T follicular helper cell (primary cell): ENCODE measurements at places on chromosomes 2 and 18.

DNA sequence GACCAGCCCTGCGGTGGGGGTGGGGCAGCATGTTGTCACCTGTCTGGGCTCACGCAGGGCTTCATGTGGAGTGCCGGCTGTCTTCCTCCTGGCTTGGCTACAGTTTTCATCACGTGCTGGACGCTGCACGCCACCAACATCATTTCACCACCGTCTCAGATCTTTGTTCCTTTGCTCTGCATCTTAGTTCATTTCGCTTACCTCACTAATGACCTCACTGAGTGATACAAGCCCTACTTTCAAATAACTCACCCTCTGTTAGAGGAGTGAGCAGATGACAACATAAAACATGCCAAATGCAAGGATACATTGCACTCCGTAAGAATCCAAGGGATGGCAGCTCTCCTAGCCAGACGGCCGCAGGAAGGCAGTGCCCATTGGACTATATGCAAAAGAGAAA, 527.5 kb downstream of the GALR1 start:
- DNase-seq, result no peak

GRCh38 chr2:101516823-101517690, 42.1 kb upstream of the RFX8 start:
- no peak for DNase-seq

GRCh38 chr2:85704038-85704437, 9.9 kb downstream of the GNLY start:
- DNase-seq, result no peak

- DNase-seq, result no peak
Measured at GRCh38 chr18:50992351-50992762, 24.5 kb downstream of the ELAC1 start.

GRCh38 chr2:121869873-121870272, 114.4 kb downstream of the TSN start:
- DNase-seq, result no peak

- no peak for DNase-seq
Measured at GRCh38 chr2:183614799-183615435, 490.7 kb downstream of the NUP35 start.

- no peak for DNase-seq
Measured at GRCh38 chr18:61085761-61086160, 247.5 kb upstream of the CDH20 start.

DNA sequence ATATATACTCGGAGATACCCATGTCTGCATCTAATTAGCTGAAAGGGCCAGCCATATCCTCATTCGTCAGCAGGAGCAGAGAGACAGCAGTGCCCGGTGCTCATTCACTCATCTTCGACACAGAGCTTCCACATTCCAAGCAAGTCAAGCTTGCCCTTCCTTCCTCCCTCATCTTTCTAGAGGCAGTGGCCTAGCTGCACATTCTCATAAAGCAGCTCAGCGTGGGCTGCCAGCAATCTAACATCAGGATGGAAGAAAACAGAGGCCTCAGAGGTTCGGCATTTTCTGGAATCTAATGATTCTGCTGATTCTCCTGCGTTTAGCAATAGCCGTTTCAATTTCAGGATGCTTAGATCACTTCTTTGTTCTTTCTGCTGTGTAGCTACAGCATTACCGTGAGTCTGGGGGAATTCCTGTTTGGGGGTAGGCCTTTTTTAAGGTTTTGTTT, 68.8 kb downstream of the CLHC1 start:
- DNase-seq, result no peak

DNA sequence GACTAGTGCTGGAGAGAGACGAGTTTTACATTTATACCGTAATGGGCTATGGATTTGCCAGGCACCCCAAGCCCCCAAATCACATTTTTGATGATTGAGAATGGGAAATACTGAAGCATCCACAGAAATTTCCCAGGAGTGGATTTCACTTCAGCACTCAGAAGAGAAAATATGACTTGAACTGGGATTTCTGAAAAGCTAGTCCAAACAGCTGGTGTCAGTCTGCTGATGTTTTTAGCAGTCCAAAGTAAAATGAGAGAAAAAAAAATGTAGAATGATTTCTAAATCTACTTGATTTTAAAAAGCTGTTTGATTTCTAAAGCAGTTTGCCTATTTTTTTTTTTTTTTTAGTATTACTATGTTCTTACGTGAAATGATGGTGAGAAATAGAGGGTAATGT, 105.0 kb downstream of the PLEKHM3 start:
- no peak for DNase-seq

DNA sequence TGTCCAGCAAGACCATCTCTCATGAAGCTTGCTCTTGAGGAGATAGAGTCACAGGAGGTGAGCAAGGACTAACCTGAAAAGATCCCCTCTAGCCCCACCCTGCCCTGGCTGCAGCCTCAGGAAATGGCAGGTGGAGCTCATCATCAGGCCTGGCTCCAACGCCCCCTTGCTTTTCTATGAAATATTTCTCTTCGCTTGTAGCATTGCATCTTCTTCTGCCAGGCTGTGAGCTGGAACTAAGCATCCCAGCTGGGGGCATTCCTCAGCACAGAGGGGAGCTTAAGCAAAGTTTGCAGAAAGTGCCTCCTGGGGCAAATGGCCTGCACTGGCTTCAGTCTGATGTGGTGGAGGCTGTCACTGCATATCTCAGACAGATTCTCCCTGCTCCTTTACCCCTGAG, 90.1 kb upstream of the LGALSL start:
- DNase-seq, result no peak

- no peak for DNase-seq
Measured at GRCh38 chr2:121527009-121527682, 3.5 kb upstream of the RNU4ATAC start.

DNA sequence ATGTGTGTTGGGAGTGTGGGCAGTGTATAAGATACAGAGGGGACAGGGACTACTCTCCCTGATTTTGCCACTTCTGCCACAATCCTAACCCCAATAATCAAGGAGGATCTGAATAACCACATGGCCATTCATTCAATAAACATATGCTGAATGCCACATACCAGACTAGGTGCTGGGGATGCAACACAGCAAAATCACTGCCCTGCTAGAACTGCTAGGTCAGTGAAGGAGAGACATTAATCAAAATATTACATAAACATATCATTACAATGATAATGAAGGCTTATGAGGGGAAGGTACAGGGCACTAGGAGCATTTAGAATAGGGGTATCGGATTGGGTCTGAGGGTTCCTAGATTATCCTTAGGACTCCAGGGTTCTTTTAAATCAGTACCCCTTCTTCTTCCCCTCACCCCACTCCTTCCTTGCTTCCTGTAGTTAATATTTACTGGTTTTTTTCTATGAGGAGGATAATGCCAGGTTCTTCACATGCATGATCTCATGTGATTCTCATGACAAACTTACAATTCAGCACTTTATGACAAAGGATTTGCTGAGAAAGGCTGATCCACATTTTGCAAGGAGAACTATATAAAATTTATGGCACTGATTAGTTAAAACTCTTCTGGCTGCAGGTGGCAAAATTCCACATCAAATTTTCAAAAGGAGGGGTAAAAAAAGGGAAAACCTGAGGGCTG, 56.4 kb upstream of the PCBP1 start:
- no peak for DNase-seq

DNA sequence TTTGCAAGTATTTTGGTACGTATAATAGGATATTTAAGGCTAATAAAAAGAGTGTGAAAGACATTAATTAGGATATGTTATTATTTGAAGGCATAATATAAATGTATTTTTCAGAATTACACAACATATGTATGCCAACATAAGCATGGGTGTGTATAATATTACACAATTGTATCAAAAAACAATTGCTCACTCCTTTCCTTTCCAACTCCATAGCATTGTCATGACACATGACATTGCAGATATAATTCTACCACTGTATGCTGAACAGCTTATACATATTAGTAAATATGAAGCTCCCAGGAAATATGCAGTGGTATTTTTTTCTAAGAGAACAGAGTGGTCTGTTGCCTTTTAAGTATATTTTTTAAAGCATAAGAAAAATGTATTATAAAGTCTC, 593.1 kb downstream of the TMX3 start:
- no peak for DNase-seq

DNA sequence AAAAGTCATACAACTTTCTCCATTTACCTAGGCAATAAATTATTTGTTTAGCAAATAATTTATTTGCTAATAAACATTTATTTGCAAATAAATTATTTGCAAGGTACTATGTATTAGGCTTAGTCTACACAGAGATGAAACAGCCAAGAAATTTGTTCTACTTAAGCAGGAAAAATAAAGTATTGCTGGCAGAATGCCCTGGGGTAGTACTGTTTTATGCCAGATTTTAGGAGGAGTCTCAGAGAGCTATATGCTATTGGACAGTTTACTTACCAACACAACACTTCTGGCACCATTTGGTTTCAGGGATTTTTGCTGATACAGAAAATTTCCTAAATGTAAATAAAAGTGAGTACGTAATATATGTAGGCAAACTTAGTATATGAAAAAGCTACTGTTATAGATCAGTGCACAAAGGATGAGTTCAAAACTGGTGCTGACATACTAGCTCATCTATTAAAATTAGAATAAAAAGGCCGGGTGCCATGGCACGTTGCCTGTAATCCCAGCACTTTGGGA, 23.2 kb upstream of the CDKL4 start:
- DNase-seq, result no peak

GRCh38 chr2:162113776-162114168, 38.3 kb downstream of the GCG start:
- DNase-seq, result no peak

DNA sequence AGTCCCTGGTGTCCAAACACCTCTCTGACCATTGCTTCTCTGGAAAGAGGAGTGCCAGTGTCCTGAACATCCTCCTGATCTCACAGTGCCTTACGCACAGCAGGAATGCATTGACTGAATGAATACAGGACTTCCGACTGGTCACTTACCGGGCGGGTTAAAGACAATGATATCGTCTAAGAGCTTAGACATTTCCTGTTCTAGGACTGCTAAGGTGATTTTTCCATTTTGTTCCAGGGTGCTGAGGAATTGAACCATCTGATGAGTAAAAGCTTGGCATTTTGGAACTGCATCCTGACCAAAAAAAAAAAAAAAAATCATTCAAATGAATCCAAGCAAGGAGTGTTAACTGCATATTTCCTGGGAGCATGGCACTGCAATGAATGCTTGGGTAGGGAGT, 40.0 kb downstream of the SIGLEC15 start:
- no peak for DNase-seq

- DNase-seq, result no peak
Measured at GRCh38 chr18:49917742-49918141, 104.4 kb upstream of the ACAA2 start.

DNA sequence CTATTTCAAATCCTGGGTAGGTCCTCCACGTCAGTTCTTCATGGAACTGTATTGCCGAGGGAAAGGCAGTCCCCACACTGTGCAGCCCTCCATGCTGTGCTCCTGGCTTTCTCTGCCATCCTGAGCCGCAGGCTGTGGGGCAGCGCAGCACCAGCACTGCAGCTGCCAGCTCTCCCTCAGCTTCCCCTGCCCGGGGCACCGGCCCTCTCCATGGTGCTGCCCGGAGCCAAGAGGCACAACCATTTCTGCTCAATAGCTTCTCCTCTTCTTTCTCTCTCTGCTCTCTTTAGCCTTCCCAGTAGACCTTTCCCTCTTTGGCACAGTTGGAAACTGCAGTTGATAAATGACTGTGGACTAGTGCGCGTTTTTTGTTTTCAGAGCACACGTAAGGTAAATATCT, 12.1 kb downstream of the ANKRD23 start:
- no peak for DNase-seq

DNA sequence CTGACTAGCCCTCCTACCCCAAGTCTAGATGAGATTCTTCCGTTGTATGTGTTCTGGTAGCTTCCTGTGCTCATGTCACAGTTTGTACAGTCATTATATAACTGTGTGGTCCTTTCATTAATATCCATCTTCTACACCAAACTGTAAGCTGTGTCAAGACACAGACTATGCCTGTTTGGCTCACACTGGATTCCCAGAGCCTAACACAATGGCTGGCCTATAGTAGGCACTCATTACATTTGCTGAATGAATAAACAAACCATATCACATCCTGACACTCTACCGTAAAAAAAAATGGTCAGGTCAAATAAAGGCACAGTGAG, 72.6 kb downstream of the ANKRD44 start:
- DNase-seq, result no peak

DNA sequence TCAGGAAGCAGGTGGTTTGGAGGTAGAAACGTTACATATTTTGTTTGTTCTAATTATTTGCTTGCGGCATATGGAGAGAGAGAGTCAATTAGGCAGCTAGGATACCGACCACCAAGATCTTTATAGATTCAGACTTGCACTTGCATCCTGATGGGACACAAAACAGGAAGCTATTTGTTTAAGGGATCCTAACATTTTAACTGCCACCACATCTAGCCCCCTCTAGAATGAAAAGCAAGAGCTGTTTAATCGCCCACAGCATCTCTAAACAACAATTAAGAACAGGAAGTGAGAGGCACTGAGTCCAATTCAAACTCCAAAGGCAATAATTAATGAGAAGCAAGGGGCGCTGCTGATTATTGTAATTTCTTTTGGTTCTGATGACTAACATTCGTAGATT, 182.0 kb upstream of the LINC00305 start:
- DNase-seq, result no peak

DNA sequence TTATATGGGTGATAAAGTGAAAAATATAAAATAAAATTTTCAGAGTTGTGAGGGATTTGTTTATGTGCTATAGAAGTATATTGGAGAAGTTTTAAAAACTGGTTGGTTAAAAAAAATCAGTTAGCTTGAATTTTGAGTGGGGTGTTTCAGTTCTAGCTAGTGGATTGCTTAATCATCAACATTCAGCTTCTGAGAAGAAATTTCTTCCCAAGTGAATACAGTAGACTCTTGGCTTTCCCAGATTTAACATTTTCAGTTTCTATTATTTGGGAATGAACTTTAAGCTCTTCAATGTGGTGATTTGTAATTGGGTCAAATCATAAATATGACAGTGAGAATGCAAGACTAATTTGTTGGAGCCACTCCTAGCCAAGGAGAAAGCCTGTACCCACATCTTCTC, 120.8 kb downstream of the PLCL1 start:
- no peak for DNase-seq

DNA sequence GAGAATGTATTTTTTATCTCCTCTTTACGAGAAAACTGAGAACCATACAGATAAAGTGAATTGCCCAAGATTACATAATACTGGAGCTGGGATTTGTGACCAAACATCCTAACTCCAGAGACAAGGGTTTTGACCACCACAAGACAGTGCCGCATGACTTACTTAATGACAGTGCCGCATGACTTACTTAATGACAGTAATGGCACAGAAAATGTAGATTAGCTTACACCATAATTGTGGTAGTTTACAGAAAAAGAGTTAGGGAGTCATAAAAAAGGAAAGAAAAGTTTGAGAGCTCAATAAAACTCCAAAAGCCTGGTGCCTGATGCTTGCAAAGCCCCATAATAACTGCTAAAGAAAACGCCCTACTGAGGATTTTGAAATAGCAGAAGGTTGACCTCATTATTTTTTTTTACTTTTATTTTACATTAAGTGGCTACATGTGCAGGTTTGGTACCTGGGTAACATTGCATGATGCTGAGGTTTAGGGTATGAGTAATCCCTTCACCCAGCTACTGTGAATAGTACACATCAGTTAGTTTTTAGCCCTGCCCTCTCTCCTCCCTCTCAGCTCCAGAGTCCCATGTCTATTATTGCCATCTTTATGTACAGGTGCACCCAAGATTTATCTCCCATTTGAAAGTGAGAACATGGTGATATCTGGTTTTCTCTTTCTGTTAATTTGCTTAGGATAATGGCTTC, 310.0 kb upstream of the UBE2E3 start:
- no peak for DNase-seq
